ENCODE measurements at places on chromosomes 7 and 10.

DNA sequence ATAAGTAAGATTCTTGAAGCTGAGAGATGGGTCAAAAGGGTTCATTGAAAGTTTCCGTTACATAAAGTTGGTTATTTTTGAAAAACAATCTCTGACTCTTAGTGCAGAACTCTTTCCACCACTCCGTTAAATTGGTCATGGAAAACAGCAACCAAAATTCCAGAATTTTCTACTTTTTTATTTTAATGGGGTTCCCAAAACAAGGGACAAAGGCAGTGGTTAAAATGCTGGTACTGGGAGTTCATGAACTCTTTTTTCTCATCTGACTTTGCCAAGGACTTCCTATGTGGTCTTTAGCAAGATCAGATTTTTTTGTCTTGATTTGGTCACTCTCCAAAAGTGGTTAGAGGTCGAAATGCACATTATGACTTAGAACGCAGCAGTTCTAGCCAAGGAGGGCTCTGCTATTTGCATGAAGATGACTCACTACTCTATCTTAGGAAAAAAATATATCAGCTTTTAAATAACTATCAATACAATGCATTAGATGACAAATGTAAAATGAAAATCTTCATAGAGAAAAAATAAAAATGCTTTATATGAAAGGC is 145.7 kb downstream of the REEP3 start:
- DNase-seq, result no peak

GRCh38 chr7:112272921-112273561 is 66.5 kb downstream of the ZNF277 start:
- no peak for DNase-seq

DNA sequence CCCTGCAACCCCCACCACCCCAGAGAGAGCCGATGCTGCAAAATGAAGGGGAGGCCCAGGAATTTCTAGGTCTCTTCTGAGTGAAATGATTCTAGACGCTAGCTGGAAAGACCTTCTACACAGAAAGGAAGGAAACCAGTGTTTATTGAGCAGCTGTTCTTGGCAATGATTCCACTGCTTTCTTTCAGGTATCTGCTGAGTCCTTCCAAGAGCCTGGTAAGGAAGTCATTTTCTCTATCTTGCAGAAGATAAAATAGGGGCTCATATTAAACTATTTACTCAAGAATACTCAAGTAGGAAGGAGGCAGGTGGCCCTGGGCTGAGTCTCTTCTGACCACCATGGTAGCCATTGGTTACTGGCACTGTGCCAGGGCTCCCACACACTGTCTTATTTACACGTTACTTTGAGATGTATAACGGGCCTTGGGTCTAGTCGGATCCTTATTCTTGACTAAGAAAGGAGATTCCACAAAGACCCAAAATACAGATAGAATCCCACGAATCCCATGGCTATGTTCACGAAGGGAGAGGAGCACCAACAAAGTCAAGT is 112.1 kb downstream of the GALNT11 start:
- DNase-seq, result no peak

DNA sequence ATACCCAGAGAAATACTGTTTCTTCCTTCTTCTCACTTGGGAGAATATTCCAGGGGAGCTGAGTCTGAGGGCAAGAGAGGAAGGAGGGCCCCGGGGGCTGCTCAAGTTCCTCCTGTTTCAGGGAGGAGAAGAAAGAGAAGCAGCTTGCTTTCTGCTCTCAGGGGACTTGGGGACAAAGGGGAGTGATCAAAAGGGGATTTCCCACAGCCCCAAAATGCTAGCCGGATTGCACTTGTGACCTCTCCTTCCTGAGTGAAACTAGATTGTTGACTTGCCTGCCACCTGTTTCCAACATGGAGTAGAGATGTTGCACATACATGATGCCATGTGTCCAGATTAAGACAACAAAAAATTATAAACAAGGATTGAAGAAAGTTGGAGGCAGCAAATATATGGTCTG is 28.7 kb upstream of the PDCD4 start:
- peak; percentile 84 for DNase-seq

DNA sequence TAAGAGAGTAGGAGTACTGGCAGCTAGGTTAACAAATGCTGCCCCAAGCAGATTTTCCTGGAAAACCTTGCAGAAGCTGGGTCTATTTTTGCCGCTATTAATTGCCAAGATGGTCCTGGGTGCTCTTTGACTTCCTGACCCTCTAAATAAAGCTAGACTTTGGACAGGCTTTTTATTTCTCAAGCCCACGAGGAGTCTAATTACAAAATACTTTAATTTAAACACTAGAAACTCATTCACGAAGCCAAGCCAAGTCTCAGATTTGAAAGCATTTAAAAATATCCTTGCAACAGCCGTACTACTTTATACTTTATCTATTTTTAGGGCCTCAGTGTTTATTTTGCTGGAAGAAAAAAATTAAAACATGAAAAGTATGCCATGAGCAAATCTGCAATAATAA is 45.1 kb downstream of the TMEM26 start:
- no peak for DNase-seq

DNA sequence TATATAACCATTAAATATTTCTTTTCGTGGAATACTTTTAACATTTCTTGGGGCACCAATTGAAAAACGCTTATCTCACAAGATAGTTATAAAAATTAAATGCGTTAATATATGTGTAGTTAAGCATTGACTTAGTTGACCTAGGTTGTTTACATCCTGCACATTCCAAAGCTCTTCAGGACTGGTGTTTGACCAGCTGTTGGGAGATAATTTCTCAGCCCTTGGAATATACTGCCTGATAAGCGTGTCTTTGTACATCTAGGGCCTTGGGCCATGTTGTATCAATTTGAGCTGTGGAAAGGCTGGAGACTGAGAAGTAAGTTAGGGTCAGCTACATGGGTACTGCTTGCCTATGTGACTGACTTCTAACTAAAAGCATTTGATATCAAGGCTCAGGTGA is 90.0 kb upstream of the AOAH start:
- DNase-seq, result no peak

- no peak for DNase-seq
Measured at GRCh38 chr7:79980376-79980775, 154.3 kb upstream of the GNAI1 start.

- DNase-seq, result no peak
Measured at GRCh38 chr7:39386718-39387117, 179.5 kb upstream of the YAE1 start.

DNA sequence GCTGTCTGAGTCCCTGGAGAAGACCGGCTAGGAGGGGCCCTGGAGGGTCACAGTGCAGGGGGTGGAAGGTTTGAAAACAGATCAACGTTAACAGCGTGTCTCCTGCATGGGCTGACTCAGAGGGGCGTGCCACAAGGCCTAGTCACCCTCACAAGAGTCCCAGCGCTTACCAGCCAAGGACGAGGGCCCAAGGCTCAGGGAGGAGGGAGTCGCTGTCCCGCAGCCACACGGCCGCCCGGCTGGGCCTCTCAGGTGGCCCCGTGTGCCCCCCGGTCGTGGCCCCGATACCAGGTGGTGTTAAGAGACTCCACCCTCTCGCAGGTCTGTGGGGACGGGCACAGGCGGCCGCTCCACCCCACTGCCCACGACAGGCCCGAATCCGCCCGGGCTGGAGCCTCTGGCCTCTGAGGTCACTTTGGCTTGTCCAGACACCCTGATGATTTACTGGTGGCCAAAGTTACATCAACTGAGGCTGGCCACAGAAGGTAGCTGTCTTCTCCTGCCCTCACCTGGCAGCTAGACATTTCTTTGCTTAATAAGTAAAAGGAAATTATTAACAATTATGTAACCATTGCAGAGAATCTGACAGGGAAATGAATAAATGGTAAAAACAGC is 34.0 kb downstream of the FAM20C start:
- DNase-seq, result no peak

DNA sequence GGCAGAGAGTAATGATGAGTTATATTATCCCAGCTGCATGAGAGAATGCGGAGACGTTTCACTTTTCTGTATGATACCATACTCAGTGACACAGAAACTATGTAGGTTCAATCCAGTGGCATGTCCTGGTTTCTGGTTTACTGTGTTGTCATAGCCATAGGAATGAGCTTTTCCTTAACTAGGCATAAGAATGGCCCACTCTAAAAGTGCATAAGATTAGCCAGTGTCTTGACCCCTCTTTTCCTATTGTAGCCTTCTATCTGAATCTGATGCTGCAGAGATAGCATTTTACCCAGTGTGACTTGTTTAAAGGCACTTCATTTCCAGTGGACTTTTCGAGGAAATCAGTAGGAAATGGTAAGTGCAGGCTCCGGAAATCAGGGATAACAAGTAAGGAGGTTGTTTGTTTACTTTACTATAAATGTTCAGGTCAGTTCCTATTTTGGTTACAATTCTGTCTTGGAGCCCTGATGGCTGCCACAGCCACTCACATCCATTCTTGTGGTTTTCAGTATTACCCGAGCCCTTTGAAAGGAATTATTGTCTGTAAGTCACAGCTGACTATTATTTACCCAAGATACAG is 70.5 kb downstream of the SEMA3A start:
- DNase-seq, result no peak

- DNase-seq, result no peak
Measured at GRCh38 chr7:3712841-3713240, 411.8 kb downstream of the SDK1 start.

- no peak for DNase-seq
Measured at GRCh38 chr7:27793780-27794179, 53.8 kb downstream of the TAX1BP1 start.

DNA sequence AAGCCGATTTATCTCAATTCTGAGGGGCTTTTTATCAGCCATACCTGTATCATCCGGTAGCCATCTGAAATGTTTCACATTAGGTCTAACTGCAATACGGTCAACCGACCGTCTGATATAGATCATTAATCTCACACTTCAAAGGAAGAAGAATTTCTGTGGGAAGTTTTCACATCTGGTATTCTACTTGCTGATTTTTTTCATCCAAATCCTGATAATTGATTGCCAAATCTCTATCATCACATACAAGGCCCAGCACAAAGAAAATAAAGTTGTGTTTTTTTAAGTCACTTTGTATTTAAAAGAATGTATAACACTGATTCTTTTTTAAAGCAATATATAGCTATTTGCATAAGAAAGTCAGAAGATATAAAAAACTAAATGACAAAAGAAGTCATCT is 132.3 kb downstream of the DKK1 start:
- no peak for DNase-seq

DNA sequence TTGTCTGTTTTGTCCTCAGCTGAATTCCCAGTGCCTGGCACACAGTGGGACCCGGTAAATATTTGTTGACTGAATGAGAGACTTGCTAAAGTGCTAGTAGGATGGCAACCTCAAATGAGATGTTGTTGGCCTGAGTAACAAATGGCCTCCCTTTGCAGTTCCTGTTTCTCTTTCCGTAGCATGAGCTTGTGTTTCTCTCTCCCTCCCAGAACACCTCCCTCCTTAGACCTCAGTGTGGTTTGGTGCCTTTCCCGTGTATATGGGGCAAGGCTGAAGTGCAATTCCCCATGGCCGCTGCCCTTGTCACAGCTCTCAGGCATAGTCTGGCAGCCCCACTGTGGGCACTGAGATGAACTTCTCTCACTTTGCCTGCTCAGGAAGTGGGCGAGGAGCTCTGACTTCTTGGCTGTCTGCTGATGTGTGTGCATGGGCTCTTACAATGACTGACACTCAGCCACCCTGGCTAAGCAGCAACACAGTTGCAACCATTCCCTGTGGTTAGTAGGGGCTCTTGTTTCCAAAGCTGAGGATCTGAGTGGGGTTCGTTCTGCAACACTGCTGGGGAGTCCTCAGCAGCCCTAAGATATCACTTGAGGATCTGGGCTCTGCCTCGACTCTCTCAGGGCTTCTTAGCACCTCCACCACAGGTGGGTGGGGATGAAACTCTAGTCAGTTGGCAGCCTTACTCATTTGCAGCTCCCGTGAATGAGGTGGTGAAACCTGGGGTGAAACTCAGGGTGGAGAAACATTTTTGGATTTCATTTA is 136.1 kb downstream of the ICA1 start:
- DNase-seq, result peak; percentile 83

DNA sequence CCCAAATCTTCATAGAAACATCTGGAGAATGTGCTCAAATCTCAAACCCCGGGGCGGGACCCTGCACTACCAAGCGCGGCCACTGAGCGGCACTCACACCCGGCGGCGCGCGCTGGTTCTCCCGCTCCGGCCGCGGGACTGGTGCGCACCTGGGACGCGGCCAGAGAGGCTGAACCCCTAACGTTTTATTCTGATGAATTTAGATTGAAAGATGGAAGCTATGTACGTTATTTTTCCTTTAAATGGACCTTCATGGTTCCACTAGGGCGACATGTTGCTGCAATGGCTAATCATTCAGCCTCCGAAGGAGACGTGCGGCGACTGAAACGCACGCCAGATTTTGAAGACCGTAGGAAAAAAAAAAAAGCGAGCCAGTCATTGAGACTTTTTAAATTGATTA is 107.0 kb upstream of the INSIG1 start:
- DNase-seq, result peak; percentile 51

DNA sequence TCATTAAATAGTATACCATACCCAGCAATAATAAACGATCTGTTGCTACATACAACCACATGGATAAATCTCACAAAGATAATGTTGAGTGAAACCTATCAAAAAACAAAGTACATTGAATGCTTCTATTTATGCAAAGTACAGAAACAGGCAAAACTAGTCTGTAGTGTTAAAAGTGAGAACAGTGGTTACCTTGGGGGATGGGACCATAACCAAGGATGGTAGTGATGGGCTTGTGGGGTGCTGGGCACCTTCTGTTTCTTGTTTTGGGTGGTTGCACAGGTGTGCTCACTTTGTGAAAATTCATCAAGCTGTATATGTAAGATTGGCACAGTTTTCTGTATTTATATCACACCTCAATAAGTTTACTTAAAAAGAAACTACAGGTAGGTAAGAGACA is 105.7 kb downstream of the ATE1 start:
- DNase-seq, result no peak

- no peak for DNase-seq
Measured at GRCh38 chr7:70014472-70015177, 416.4 kb downstream of the AUTS2 start.

DNA sequence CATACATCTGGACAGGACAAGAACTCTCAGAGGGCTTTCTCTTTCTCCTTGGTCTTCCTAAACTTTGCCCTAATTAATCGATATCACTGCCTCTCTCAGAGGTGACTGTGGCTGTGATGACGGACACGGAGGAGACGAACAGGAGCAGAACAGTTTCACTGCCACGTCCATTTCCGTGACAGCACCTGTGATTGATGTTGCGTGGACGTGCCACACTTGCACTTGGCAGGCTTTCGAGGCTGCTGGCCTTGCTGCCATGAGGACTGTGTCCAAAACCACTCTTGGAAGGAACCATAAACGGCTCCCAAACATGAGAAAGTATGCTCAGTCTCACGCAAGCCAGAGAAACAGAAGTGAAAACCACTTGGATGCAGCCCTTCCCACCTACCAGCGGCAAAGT is 308.1 kb downstream of the DNAJB6 start:
- no peak for DNase-seq

DNA sequence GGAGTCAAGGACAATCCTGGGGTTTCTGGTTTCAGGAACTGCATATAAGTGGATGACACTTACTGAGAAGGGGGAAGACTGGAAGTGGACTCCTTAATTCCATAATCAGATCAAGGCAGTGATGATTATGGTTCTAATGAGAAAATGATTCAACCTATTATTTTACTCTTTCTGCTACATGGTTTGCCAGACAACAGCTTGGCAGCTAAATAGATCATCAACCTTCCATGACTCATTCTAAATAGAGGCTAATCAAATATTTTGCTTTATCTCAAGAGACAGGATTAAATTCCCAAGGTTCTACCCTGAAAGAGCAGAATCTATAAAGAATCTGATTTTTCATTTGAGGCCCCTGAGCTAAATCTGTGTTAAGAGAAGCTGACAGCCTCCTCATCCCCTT is 46.3 kb downstream of the CNNM1 start:
- DNase-seq, result no peak

Measured in GM06990 (cell line).